RWPE2 (cell line): ENCODE measurements at places on chromosomes 6 and 20.

GRCh38 chr6:7587631-7588100 is 2.3 kb upstream of the SNRNP48 start:
- no peak for DNase-seq

GRCh38 chr6:161503570-161503969 is 229.7 kb upstream of the AGPAT4 start:
- DNase-seq, result no peak

DNA sequence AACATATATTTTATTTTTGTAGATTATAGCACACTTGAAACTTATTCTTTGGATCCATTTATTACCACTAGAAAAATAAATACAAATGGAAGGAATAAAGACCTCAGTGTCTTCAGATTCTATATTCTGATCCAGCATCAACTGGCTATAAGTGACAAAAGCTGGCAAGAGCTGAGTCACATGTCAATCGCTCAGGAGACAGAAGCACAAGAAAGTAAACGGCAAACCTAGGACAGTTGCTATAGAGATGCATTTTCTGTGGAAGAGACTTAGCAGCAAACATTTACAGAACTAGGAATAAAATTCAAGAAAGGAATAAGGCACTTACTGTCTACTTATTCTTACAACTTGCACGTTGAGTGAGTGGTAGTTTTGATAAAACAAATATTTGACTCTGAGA is 230.4 kb downstream of the CLVS2 start:
- no peak for DNase-seq

GRCh38 chr6:42693725-42694323 is 28.6 kb downstream of the PRPH2 start:
- DNase-seq, result no peak

- DNase-seq, result no peak
Observed at GRCh38 chr6:129133770-129134192, 250.8 kb downstream of the LAMA2 start.

- no peak for DNase-seq
Observed at GRCh38 chr20:58611236-58612030, 39.6 kb upstream of the STX16 start.
